ENCODE measurements at places on chromosomes 2 and 18.

DNA sequence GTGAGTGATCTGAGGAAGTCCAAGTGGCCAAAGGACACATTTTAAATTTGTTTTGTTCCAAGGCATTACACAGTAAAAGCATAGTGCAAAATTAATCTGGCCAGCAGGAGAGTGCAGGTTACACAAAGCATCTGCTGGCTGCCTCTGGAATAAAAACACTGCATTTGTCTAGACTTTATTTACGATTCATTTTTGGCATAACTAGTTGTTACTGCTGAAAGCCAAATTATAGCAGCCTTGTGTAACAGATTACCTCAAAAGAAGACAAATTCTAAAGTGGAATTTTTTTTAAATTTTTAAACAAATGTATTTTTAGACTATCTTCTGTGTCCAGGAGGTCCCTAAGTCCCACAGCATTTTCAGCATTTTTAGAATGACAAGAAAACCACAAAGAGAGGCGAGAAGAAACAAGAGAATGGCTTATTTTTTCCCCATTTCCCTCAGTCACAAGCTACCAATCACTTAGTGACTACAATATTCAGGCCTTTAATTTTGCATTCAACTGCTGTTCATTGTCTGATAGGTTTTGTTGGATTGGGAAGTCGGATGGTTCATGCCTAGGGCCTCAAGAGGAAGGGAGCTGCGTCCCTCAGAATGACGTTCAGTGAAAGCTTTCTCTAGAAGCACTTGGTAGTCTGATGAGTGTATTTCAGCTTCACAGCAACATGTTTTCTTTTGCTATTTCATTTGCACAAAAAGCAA is 46.0 kb downstream of the TMEFF2 start:
- DNase-seq = no peak

DNA sequence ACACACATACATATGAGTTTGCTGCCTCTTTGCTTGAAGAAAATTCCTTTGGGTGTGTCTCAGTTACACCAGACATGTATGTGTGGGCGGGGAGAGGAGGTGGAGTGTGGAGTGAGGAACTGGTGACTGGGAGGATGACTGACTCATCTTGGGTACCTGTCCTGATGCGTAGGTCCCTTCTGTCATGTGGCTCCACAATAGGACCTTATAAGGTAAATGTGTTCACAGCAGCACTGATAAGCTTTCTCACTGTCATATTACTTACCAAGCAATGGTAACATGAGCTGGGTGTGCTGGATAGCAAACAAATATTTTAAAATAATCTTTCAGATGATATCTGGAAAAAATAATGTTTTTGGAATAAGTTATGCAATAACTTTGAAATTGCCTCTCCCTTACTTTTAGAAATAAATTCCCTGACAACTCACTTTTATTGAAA is 45.1 kb downstream of the SLC9A2 start:
- no peak for DNase-seq

GRCh38 chr2:179297927-179298326 is 33.3 kb upstream of the SESTD1 start:
- no peak for DNase-seq

GRCh38 chr2:172994864-172995263 is 80.8 kb upstream of the MAP3K20 start:
- DNase-seq = no peak

DNA sequence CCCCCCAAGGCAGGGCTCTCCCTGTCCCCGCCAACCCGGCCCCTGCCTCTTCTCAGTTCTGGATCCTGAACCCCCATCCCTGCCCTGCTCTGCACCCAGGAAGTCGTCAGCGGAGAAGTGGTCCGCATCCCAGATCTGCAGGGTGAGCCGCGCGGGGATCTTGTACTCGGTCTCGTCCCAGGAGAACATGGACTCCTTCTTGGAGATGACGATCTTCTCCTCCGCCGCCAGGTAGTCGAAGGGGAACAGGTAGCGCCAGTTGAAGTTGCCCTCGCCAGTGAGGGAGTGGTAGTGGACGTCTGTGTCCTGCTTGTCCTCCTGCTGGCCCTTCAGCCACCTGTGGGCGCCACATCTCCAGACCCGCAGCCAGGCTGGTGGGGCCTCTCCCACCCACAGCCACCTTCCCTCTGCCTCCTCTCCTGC is 16.3 kb downstream of the OTOF start:
- DNase-seq = no peak

DNA sequence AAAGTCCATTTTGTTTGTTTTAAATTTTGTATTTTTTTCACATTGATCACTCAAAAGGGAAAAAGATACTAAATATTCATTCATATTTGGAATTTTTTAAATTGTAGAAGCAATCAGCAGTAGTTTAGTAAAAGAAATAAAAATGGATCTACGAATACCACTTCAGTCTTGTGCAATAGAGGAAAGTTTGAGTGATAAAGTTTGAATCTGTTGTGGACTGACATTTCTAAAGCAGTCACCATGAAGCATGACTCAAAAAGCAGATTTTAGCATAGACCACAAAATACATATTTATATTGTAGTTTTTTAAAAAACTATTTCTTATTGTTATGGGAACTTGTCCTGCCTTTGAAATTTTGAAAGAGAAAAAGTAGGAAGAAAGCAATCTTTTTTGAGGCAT is 520.5 kb upstream of the ZEB2 start:
- no peak for DNase-seq

DNA sequence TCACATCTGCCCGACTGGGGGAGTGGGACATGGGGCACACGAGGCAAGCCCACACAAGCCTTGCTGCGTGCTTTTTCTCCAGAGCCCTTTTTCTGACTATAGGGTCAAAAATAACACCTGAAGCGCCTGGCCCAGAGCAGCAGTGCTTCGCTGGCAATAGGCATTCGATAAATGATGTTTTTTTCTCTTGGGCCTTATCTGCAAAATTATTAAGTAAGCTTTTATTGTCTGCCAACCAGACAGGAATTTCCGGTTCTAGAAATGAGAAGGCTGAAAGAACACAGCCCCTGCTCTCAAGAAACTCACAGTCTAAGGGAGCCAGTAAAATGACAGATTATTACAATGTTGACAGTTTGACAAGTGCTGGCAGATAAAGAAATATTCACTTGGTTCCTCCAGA is 2.7 kb upstream of the TMBIM1 start:
- DNase-seq = no peak

- no peak for DNase-seq
Measured at GRCh38 chr2:140654565-140654964, 1476.3 kb downstream of the LRP1B start.

DNA sequence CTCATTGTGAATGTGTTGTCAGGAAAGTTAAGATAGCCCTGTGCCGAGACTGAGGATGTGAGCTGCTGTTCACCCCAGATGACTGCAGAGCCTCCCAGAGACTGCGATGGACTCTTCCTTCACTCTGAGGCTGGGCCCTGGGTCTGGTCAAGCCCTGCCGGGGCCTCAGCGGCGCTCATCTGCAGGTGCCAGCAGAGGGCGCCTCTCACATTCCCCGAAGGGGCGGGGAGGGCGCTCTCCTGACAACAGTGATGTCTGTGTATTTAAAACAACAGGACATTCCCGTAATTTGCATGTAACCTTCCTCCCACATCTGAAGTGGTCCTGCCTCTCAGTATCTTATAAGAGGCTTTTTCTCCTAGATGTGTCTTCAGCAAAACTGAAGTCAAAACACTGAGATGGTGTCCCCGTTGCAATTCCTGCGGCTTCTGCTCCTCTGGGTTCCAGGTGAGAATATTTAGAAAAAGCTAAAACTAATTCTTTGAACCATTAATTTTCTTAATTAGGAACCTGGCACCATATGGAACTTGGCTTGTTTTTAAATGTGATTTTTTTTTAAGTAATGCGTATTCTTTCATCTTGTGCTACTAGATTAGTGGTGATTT is 1377.9 kb downstream of the RPIA start:
- DNase-seq = no peak

DNA sequence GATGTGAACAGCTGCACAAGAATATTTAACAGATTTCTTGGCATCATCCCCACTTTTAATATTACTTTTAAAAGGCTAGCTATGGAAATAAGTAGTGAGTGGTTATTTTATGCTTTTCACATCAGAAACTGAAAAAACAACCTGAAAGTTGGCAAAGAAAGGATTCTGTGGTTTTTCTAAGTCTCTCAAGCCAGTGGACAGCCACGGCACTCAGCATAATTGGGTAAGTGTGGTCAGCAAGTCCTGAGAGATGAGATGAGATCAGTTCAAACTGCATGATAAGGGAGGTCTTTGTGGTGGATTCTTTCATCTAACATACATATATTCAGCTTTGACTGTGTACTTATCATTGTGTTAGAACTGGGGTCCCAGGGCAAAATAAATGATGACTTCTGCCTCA is 105.2 kb downstream of the LYPD6B start:
- DNase-seq = no peak

GRCh38 chr2:134675314-134675713 is 43.5 kb downstream of the TMEM163 start:
- no peak for DNase-seq

DNA sequence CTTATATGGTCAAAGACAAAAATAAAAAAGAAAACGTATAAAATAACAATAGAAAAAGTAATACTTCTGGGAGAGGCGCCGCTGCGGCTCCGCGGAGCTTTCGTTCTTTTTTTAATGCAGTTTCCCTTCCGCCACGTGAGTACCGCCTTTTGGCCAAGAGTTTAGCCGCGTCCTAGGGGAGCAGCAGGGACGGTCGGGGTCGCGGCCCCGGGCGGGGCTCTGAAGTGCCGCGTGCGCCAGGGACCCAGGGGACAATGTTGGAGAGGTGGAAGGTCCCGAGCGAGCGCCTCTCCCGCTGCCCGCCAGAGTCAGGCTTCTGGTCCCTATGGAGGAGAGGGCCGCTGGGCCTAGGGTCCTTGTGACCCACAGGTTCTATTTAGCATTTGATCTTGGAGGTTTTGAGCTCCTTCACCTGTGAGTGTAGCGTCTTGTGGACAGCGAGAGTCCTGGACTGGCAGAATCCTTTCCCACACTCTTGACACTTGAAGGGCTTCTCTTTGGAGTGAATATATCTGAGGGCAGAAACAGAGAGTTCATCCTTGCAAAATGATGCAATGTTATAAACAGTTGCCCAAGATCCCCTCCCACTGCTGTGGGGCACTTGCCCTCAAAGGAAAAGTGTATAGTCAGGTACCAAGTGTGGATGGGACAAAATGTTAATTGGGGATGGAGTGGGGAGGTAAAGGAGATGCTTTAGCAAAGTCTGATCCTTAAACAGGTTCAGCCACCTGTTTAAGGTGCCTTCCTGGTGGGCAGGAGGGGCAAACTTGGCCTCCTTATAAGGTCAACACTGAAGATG is 6.3 kb downstream of the OSR1 start:
- no peak for DNase-seq

DNA sequence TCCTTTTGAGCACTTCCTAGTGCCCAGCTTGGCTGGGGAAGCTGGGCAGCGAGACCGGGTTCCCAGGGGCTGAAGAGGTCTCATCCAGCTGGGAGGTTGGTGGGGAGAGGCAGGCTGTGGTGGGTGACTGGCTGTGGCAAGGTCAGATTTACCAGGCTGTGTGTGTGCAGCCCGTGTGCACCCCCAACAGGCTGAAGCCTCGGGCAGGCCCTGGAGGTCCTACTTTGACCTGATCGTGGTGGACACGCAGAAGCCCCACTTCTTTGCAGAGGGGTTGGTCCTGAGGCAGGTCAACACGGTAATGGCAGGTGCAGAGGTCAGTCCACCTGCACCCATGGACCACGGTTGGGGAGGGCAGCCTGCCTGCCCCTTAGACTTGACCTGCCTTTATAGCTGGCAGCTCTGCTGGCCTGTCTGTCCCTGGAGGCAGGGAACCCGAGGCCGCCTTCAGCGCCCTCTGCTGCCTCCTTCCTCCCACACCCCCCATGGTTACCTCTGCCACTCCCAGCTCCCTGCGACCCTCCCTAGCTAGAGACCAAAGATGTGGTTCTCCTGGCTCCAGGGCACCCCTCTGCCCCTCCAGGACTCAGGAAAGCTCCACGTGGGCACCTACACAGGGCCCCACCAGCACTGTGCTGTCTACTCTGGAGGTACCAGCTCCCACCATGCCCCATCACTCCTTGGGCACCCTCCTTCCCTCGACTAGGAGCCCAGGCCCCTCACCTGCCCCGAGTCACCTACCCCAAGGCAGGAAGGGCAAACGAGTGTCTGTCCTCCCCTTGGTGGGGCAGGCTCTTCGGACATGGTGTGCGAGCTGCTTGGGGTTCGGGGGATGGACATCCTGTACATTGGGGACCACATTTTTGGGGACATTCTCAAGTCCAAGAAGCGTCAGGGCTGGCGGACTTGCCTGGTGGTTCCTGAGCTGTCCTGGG is 4.0 kb downstream of the NT5DC4 start:
- DNase-seq = no peak

GRCh38 chr18:49677762-49678413 is 116.0 kb downstream of the LIPG start:
- no peak for DNase-seq

DNA sequence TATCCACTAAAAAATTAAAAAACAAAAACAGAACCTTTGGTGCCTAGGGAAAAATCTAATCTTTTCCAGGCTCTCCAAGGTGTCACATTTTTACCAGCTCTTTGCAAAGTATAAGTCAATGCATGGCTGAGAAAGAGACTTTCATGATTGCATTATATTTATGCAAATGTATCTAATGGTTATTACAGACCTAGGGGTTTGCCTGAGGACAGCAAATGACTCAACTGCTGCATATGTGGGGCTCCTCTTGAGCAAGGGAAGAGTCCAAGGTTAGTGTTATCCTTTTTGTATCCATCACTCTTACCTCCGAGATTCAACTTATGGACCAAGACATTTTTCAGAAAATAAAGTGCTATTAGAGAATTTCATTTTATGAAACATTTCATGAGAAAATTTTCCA is 33.9 kb upstream of the RMP24 start:
- DNase-seq = no peak

DNA sequence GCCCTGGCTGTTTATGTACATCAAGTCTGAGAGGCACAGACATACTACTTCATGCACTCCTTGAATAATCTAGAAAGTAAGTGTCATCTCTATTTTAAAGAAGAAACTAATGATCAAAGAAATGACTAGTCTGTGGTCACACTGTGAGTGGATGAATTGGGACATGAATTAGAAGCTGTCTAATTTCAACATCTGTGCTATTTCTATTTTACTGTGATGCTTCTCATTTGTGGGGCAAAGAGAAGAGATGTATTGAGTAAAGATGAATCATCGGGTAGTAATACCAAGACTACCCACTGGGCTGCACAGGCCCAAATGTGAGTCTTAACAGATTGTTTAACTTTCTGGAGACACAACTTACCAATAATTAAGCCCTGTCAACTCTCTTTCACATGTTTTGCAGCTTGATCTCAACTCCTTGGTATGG is 42.4 kb upstream of the MTIF2 start:
- no peak for DNase-seq

DNA sequence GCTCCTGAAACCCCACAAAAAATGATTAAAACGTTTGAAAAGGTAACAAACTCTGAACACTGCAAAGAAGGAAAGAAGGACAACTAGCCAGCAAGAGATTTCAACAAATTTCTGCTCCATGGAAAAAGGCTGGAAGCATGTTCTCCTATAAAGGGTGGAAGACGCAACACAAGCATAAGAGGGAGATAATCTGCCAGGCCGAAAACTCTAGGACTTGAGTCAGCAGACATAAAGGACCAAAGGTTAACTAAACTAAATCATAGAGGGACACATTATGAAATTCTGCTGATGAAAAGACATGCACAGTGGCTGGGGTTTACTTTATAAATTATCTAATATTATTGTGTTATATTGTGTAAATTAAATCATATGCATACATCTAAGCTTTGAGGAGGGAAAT is 6.8 kb downstream of the NPHP1 start:
- no peak for DNase-seq
